ENCODE measurements at places on chromosomes 1 and 21.
A peak's percentile ranks its signal among the peaks of the same experiment; 100 is the strongest.

DNA sequence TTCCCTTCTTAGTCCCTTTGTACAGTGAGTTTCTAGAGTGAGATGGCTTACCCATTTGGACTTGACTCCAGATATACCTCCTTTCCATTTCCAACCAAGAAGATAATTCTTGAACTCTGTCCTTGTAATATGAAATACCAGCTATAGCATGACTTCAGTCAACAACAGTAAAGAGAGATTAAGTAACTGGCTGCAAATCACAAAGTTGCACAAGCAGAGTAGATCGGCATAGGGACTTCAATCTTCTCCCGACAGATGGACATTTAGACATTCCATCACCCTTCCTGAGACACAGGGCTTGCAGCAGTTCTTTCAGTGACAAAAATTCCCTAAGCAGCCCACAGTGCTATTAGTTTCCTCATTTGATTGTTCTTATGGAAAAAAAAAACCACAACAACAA, 44.6 kb downstream of the JAK1 start:
- DNase-seq, result no peak

GRCh38 chr1:227894831-227895451, 52.8 kb downstream of the WNT9A start:
- no peak for DNase-seq

DNA sequence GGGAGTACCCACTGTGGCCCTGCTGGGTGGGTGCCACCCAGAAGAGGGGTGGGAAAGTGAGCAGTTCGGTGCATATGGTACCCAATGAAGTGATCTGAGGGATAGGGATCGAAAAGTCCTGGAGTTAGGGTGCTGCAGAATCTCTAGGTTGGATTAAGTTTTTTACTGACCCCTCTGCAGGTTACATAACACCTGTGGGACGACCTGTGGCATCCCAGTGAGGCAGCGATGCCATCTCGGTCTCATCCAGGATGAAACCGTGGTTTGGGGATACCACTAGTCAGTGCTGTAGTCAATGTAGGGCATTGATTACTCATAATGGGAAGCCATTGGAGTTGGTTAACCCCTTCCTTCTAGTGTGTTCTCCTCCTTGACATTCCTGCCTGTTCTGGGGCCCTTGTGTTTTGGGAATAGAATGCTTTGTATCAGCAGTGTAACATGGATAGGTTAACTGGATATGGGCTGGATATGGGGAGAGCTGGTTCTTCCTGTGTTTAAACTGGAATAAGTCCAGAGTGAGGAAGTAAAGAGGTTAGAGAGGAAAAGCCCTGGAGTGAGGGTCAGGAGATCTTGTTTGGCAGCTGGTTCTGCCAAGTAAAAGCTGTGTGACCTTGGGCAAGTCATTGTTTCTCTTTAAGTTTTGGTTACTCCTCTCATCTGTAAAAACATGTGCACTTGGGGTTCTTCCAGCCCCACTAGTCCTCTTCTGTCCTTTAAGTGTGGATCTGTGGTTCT, 42.8 kb upstream of the ATF3 start:
- no peak for DNase-seq

DNA sequence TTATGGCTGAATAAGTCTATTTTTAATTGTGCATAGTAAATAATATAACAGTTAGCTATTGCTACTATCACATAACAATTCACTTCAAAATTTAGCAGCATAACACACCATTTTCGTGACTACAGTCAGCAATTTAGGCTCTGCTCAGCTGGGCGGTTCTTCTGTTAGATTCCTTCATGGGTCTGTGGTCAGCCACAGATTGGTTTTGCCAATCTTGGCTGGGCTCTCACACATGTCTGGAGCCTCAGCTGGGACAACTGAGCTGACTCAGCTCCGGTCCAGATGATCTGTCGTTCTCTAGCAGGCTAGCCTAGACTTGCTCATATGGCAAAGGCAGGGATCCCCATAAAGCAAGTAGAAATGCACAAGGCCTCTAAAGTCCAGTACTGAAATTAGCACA, 15.1 kb upstream of the CDC42BPA start:
- DNase-seq, result no peak

GRCh38 chr1:226608699-226609505, 60.3 kb downstream of the STUM start:
- peak; percentile 66 for DNase-seq

DNA sequence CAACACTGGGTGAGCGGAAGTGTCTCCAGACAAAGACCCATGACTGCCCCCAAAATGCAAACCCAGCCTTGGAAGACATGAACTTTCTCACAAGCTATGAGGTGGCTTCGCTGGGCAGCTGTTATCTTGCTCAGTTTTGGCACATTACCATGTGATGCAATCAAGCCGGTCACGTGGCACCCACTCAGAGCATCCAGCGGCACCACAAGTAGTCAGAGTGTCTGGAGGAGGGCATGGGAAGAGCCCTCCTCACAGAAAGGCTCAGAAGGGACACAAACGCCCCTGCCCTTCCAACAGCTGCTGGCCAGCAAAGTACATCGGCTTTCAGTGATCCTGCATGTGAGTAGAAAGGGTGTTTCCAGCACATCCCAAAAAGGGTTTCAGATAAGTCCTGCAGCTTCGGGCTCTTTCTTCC, 145.5 kb upstream of the IRF2BP2 start:
- DNase-seq, result no peak

- no peak for DNase-seq
These were observed 42.8 kb downstream of the SORT1 start for GRCh38 chr1:109354929-109355328.

DNA sequence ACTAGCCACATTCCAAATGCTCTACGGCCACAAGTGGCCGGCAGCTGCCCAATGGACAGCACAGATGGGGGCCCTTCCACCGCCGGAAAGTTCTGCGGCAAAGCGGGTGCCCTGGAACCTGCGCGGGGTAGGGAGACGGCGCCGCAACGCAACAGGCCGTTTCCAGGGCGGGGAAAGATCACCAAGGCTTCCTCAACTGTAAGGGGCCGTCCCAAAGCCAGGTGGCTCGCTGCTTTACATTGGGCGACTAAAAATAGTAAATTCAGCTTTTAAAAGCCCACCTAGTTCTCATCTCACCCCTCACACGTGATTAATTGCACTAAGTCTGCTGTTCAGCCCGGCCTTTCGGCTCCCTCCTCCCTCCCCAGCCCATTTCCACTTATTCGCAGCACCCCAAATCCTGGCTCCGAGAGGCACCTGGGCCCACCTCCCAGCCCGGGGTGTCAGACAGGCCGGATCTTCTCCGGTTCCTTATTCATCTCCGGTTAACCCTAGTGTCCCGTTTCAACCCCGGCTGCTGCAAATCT, 643 bp downstream of the CFAP298 start:
- DNase-seq, result peak; percentile 13

DNA sequence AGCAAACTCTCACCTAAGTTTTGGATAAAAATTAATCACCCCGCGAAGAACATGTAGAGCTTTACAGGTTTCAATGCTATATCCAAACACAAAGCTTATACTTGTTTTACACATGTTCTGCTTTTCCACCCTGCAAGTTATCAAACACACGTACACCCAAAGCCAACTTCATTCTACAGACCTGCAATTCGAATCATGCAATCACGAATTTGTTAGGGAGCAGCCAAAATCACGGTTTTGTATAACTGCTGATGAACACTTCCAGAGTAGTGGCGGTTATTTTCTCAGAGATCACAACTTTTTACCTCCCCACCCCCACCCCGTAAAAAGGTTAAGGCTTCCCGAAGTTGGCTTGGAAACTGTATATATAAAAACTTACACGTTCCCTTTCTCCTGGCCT, 1.4 kb downstream of the HMGN1 start:
- no peak for DNase-seq

DNA sequence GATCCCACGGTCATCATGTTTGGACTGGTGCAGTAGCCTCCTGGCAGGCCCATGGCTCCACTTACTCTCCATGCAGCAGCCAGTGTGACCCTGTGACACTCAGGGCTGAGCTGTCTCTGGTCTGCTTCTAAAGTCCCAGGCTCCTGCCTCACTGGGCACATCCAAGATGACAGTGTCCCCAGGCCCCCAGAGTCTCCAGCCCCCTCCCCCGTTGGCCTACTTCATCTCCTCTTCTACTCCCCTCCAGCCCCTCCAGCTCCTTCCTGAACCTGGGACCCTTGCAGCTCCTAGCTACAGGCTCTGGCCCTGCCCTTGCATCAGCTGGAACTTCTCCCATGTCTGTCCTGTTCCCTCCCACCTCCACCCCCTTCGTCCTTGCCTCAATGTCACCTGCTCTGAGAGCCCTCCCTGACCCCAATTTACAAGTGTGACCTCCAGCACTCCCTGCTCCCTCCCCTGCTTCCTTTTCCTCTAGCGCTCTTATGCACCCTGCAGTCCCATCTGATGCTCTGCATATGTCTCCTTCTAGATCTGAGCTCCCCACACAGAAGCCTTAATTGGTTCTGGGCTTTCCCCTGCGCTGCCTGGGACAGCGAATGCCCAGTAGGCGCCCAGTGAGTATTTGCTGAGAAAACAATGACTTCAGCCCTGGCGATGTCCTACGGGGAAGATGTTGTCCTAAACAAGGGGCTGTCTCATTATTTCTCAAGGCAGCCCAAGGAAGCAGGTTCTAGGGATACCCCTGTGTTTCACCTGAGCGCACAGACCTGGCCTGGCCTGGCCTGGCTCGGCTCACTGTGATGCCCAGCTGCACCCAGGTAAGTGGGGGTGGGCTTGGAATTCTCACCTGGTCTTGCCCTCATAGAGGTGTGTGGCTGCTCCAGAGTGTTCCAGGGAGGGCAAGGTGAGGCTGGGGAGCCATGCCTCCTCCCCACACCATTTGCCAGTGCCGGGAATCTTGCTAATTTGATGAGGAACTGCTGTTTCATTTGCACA, 600.6 kb downstream of the PTPRU start:
- no peak for DNase-seq

DNA sequence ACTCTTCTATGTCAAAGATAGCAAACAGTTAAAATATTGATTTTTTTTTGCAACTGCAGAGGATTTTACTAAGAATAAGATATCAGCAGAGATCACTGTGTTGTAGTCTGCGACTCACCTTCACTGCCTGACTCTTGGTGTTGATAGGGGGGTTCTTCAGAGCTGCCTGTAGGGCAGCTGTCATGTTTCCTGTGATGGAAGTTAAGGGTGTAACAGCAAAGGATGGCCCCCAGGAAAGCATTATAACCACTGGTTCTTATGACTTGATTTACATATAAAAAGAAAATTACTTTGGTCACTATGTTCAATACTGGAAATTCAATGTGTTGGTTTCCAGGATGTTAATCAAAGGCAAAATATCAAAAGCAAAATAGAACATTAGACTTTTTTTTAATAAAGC, 2.6 kb downstream of the ARPC5 start:
- no peak for DNase-seq

DNA sequence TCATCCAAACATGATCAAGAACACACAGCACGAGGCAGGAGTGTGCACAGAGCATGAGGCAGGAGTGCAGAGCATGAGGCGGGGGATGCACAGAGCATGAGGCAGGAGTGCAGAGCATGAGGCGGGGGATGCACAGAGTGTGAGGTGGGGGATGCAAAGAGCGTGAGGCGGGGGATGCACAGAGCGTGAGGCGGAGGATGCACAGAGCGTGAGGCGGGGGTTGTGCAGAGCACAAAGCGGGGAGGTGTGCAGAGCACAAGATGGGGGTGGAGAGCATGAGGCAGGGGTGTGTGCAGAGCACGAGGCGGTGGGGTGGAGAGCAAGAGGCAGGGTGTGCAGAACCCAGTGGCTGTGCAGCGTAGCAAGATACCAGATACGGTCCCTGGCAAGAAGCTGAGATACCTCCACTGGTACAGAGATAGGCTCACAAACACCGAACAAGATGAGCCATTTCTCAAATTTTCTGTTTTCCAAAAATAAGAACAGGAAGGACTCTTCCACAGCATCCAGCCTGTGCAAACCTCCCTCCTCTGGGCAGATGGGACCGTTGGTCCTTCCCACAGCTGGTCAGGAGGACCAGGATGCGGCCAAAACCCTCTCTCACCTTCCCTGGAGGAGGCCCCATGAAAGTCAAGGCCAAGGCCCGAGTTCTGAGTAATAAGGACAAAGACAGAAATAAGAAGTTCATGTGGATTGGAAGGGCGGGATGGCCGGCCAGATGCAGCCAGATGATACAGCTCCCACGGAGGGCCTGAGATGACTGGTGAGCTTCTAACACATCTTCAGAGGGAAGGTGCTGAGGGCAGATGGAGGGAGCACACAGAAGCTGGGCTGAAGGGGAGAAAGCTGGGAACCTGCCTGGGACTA, 12.0 kb downstream of the SPATC1L start:
- DNase-seq, result no peak

DNA sequence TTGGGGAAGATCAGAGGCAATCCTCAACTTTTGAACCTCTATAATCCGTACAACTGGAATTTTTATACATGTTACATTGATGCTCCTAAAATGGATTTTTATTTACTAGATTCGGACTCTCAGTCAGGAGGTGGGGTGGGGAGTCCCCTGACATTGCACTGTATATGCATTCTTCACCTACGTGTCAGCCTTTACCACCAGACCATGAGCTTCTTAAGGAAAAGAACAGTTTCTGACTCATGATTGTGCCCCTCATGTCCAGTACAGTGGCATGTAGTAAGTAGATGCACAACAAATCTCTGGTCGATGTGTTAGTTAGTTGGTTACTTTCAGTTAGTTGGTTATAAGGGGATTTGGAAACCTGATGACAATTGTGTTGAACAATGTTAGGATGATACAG, 15.4 kb downstream of the LPAR3 start:
- DNase-seq, result no peak

DNA sequence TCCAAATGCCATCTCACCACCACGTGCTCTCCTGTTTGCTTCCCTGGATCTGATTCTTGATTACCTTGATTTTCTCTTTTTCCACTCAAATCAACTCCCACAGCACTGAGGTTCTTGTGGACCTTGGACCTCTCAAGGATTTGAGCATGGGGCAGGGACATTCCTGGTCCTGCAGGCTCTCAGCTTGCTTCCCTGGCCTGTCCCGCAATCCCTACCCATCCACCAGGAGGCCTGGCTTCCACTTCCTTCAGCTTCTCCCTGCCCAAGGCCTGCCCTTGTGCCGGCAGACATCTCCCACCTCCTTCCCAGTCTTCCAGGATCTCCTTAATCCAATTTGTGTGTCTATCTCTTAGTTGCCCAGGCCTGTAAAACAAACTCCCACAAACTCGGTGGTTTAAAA, 21.6 kb downstream of the PLA2G2A start:
- no peak for DNase-seq

DNA sequence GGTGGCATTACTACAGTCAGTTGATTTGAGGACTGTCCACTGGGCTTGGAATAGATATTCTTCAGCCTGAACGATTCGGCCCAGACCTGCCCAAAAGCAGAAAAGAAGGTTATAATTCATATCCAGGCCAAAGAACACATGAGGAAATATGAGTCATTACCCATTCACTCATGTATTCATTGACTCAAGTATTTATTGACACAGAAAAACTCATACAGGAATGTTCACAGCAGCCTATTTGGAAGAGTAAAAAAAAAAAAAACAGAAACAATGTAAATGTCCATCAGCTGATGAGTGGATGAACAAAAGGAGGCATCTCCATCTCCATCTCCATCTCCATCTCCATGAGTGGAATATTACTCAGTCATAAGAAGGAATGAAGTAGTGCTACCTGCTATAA, 15.9 kb downstream of the ZMYND12 start:
- no peak for DNase-seq

GRCh38 chr1:167443757-167444156, 74.6 kb downstream of the CD247 start:
- DNase-seq, result no peak
